Stimulated activated CD4-positive, alpha-beta T cell treated with anti-CD3 and anti-CD28 coated beads, Interleukin-1b, Interleukin-23, amount 100 ng/mL, for 1 hour (primary cell): ENCODE measurements at places on chromosomes 5 and 9.

DNA sequence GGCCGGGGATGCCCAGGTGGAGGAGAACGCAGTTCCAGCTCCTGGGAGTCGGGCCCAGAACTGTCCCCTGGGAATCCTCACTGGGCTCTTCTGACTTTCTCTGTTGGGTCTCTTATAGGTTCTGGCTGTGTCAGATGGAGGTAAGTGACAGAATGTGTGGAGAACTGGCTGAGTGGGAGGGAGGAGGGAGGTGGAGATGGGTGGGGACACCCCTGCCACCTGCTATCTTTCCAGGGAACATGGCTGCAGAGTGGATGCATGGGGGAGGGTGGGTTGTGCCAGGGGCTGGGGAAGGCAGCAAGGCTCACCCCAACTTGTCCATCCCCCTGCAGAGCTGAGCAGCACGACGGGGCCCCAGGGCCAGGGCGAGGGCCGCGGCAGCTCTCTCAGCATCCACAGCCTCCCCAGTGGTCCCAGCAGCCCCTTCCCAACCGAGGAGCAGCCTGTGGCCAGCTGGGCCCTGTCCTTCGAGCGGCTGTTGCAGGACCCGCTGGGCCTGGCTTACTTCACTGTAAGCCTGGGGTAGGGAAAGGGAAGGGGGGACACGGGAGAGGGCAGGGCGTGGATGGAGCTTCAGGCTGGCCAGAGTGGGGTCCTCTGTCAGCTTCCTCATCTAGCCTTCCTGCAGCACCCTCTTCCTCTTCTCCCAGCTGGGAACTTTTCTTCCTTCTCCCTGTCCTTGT, 8.3 kb downstream of the RGS14 start:
- DNase-seq = no peak

DNA sequence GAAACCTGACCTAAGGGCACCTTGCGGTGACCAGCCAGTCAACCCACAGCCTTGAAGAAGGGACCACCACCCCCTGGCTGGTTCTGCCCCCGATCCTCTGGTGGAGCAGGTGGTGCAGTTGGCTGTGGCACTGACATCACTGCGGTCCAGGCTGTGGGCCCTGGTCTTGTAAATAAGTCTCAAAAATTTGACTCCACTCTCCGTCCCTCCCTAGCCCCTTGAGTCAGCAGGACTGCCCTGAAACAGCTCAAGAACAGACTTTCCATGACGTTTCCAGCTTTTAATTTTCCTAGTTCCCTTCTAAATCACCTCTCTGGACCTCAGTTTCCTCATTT, 134.8 kb upstream of the BOD1 start:
- no peak for DNase-seq

GRCh38 chr5:151208481-151208914, 15.4 kb downstream of the CCDC69 start:
- DNase-seq = no peak

DNA sequence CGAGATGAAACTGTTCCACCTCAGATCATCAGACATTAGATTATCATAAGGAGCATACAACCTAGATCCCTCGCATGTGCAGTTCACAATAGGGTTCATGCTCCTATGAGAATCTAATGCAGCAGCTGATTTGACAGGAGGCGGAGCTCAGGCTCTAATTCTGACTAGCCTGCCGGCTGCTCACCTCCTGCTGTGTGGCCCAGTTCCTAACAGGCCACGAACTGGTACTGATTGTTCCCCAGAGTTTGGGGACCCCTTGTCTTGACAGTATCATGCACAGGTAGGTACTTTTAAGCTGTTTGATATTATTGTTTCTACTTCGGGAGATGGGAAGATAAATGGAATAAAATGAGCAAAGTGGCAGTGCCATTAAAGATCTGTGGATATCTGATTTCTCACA, 66.9 kb downstream of the ZCCHC7 start:
- DNase-seq = no peak

DNA sequence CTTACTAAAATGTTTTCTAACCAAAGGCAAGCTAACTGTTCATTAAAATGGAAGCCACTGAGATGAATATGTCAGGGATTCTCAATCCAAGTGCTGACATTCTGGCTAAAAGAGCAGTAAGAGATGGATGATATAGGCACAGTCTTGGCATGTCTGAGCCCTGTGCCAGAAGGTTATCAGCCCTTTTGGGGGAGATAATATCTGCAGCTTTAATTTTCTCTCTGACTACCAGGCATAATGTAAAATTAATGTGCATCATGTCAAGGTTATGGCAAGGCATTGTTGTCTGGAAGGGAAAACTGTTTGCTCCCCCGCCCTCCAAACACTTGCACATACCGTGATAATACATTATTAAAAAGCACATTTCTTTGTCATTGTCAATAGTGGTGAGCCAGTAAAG, 609.8 kb downstream of the ZNF608 start:
- DNase-seq = no peak

DNA sequence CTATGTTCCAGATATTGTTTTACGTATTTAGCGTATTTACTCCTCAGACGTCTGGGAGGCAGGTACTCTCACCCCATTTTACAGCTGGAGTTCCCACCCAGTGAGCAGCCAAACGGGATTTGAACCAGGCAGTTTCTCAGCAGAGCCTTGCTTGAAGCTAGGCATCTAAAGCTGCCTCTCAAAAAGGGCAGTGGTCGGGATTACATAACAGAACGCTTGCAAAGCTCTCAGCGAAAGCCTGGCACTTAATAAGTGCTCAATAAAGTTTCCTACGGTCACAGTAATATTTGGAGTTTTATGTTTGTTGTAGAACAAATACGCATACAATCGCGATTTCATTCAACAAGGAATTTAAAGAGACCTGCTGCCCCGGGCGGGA, 286 bp upstream of the BSPRY start:
- DNase-seq = no peak

DNA sequence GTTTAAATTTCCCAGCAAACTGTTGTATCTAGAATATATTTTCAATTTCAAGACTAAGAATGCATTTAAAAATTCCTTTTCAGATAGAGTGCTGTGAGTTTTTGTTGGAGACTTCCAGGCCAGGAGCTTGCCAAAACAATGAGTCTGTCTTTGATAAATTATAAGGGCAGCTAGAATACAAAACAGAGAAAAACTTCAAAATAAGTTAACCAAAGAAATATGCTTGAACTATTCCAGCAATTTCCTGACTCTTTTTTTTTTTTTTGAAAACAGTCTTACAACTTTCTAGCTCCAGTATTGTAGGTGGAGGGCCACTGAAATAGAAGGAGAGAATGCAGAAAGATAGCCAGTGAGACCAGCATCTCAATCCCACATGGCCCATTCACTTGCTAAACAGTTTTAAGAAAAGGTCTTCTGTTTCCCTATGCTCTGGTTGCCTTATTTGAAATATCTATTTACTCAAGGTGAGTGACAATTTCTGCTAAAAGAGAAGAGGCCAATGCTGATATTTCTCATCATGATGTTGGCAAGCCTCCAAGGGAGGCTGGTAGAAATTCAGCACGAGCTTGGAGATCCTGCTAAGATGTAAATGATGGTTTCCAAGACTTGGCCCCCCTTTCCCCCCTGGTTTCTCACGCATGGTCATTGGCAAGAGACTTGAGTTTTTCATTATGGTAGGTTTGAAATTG, 103.2 kb downstream of the USP20 start:
- DNase-seq = no peak

- no peak for DNase-seq
Measured at GRCh38 chr5:1789834-1790471, 9.7 kb downstream of the MRPL36 start.

DNA sequence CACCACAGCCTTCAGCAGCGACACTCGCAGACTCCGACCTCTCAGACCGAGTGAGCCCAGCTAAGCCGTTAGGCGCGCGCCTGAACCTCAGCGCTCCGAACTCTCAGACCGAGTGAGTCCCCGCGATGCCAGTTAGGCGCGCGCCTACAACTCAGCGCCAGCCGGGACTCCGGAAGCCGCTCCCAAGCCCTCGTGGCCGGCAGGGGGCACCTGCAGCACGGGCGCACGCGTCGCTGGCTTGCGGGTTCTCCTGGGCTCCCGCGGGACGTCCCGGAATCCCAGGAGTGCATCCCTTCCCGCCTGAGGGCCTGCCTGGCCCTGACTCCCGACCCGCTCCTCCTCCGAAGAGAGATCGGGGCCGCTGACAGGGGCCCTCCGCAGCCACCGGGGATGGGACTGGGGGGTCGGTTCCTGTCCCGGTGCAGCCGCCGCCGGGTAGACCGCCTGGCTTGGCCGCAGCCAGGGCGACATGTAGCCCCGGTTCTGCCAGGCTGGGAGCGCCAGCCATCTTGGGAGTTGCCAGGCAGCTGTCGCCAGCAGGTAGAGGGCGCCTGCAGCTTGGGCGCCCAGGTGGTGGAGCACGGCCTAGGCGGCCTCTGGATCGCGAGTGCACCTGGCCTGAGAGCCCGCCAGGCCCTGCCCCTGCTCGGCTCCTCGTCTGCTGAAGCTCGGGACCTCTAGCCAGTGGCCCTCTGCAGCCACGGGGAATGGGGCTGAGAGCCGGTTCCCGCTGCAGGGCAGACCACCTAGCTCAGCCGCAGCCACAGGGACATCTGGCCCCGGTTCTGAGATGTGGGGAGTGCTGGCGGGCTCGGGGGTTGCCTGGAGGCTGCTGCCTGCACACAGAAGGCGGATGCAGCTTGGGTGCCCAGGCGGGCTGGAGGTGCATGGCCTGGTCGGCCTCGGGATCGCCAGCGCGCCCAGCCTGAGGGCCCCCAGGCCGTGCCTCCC, at the start of gene ANKRD18A:
ANKRD18A (minus strand) TSS at position 114 of the 951 bp plus-strand sequence. CDS start 311 bp downstream, outside the sequence.
- DNase-seq = no peak

DNA sequence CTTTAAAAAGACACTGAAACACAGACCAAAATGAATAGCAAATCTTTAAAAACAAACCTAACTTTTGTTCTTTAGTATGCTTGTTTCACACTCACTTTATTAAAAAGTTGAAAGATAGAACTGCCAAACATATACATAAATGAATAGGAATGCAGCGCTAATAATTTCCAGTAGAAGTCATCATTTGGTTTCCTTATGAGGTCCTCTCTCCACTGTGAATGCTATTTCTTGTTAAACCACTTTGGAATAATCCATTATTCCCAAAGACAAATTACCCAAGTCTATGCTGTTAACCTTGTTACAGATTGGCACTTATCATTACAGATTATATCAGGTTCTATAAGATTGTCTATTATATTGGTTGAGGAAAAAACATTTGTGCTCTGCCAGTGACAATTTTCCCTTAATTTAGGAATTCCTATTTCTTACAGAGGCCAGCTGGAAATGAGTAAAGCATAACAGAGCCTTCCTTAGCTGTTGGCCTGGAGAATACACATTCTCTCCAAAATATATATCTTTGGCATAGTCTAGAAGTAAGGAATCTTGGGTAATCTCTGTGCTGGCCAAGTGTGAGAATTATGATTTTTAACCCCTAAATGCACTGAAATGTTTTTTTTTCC, 29.3 kb upstream of the MINAR2 start:
- DNase-seq = no peak

- DNase-seq = no peak
Measured at GRCh38 chr9:573691-574410, 267.6 kb upstream of the DMRT1 start.

GRCh38 chr9:82996941-82997340, 66.0 kb downstream of the RASEF start:
- no peak for DNase-seq

DNA sequence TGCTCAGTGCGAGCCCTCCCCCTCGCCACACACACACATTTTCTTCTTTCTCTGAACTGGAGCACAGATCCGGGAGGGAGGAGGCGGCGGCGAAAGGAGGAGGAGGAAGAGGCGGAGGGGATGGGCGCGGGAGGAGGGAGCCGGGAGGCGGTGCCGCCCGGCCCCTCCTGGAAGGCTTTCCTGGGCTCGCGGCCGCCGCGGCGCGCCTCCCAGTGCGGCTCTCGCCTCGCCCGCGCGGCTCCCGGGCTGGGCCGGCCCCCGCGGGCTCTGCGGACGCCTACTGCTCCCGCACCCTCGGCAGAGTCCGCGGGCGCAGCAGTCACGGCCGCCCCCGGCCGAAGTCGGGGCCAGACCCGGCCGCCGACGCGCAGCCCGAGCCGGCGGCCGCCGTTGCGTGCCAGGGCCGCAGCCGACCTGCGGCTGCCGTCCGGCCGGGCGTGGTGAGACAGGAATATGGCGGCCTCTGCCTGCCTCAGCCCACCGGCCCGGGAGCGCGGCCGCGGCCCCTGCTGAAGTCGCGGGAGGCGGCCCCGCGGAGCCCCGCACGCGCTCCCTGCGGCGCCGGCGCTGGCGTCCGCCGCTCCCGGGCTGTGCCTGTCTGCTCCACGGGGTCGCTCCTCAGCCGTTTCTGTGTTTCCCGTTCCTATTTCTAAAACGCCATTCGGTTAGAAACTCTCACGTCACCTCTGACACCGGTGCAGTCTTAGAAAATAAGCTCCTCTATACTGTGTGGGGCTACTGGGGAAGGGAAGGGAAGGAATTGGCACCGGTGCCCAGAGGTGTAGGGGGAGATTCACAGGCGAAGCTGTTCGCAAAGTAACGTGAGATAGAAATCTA, 500 bp upstream of the GNAQ start:
- DNase-seq = peak; percentile 48

GRCh38 chr5:171692107-171692506, 93.5 kb upstream of the SMIM23 start:
- DNase-seq = no peak

GRCh38 chr9:112112519-112112918, 62.6 kb downstream of the SUSD1 start:
- DNase-seq = no peak

- no peak for DNase-seq
Measured at GRCh38 chr5:50704730-50705129, 38.3 kb downstream of the PARP8 start.

DNA sequence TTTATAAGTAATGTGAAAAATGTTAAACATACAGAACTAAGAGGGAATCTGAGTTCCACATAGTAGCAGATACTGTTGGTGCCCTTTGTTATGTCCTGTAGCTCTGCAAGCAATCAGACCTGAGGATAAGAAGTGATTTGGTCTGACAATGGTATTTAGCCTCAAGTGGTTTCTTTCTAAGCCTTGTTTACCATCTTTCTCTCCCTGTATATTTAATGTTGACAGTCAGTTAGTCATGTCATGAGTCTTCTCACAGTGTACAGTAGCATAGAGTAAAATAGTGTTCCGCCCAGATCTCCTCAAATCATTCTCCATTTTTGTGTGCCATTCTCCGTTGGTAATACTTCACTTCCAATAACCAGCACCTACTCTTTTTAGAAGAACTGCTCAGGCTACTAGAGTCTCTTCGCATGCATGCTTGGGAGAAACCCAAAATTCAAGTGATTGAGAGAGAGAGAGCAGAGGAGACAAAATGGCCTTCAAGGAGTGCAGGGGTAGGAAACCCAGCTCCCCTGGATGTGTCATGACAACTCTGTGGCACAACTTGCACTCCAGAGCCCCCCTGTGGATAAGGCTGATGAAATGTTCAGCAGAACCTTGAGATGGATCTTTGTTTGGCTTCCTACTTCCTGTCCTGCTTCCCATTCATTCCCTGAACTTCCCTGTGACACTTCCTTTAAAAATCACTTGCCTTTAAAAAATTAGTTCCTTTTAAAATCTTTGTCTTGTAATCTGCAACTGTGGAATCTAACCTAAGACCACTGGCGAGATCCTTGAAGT, 129.2 kb upstream of the FST start:
- no peak for DNase-seq

- no peak for DNase-seq
Measured at GRCh38 chr5:125180231-125180829, 433.9 kb upstream of the ZNF608 start.

DNA sequence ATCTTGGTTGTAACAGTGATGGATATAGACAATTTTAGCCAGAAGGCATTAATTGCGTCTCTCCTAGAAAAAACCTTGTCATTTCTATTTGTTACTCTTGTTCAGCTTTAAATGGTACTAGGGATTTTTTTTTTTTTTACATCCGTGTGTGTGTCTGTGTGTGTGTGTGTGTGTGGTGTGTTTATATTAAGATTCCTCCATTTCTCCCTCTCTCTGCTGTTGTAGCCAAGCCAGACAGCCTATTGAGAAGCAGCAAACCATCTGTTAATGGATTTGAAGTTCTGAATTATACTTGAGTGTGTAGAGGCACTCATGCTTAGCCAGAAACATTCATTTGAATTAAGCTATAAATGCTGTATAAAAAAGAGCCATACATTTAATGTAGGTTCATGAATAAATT, 72.3 kb downstream of the SLF1 start:
- DNase-seq = no peak
